ENCODE measurements at places on chromosomes 2 and 18.
A peak's percentile ranks its signal among the peaks of the same experiment; 100 is the strongest.

DNA sequence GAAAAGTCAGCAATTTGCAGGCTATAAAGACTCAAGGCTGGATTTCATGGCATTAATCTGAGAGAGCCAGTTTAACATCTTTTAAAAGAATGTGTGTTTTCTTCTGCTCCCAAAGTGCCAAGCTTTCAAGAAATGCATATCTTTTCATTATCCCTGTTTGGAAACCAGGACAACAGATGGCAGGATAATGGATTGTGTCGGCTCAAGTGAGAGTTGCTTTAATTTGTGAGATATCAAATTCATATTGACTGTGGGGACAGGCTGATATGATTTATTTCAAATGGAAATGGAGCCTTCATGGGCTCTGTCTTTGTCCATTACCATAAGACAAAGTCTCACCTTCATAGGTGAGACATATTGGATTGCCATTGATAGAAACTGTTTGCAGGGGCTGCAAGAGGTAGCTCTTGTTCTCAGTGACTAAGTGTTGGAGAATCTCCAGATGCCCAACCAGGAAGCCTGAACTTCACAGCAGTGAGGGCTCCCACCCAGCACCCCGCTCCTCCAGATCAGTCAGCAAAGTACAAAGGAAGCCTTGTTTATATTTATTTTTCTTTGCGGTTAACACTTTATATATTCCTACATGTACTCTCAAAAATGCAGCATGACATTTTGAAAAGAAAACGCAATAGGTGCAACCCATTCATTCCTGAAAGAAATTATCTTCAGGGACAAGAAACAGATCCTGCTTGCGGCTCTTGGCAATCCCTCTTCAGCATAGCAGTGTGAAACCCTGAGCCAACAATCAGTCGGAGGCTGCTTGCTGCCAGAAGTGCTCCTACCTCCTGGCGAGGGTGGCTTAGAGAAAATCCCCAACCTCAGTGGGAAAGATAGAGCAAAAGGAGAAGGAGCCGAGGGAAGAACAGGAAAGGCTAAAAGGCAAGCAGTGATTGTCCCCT is 65.8 kb upstream of the ATL2 start:
- no peak for DNase-seq

DNA sequence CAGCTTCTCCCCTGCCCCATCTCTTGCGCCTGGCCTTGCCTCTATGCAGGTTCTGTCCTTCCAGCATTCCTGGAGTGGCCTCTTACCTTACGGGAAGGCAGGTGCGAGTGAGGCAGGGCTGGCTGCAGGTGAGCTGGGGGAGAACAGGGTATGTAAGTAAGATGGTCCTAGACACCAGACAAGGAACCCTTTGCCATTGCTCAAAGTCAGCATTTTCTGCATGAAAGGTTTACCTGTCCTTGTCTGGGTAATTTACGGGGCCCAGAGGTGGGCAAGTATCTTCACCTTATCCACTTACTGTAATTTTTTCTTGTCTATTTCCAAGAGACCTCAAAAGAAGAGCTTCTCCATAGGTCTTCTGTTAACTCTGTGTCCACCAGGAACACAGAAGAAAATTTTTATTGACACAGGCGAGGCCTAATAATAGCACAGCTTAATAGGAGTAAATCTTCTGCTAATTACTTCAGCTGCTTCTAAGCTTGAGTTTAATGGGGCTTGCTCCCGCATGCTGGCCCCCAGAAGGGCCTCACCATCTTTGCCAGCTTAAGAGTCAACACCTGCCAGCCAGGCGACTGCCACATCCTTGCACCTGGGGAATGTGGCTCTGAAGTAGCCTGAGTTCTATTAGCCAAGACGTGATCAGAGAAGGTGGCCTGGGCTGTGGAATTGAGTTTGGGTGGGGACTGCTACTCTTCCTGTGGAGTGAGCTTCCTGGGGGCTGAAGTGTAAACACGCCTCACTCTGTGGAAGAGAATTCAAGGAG is 27.1 kb downstream of the PCARE start:
- no peak for DNase-seq

GRCh38 chr2:48715956-48716355 is 39.6 kb downstream of the LHCGR start:
- no peak for DNase-seq

DNA sequence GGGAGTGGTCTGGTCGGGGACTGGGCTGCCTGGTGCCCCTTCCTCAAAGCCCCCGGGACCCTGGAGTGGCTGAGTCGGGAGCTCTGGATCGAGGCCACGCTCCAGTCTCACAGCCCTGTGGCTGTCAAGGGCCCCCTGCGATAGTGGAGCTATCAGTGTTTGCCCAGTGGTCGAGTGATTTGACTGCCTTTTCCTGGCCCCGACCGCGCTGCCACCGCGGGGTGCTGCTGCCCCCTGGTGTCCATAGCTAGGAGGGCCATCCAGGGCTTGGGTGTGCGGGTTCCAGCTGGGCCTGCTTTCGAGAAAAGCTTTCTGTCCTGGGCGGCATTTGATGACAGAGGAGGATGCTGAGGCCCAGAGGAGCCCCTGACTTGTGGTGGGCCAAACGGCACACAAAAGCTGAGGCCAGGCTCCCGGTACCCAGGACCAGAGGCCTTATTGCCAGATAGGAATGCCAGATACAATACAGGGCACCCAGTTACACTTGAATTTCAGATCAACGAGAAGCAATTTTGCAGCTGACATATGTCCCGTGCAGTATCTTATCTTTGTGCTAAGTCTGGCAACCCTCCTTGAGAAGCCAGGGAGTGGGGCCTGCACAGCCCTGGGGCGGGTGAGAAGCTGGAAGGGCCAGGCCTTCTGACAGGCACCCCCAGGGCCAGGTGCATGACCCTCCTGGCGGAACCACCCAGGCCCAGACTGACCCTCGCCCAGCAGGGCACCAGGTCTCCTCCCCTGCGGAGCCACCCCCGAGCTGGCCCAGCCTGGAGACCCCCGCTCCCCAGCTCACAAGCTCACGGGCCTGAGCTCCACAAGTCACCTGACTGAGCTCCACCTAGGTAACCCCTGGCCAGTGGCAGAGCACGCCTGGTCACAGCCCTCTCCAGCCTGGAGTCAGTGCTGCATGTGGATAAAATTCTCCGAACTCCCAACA is 13.0 kb downstream of the ODC1 start:
- peak; percentile 80 for DNase-seq

- no peak for DNase-seq
Observed at GRCh38 chr18:75857558-75857957, 430.1 kb upstream of the SMIM21 start.

- no peak for DNase-seq
Observed at GRCh38 chr2:36770542-36771287, 74.2 kb downstream of the VIT start.

- no peak for DNase-seq
Observed at GRCh38 chr2:96970248-96970875, 16.0 kb downstream of the FAM178B start.

DNA sequence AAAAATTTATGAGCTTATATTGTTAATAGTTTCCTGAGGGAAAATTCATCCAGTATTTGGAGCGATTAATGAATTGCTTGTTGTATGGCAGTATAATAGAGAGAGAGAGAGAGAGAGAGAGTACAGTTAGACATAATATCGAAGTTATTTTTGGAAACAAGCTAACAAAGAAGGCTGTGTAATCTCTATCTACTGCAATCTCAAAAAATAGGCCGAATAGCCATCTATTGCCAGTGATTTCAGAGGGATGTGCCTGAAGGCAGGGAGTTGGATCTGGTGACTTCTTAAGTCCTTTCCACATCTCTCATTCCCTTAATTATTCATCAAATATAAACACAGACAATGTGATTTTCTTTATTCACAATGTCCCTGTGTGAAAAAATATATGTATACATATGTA is 433.1 kb upstream of the RAB12 start:
- DNase-seq: no peak

DNA sequence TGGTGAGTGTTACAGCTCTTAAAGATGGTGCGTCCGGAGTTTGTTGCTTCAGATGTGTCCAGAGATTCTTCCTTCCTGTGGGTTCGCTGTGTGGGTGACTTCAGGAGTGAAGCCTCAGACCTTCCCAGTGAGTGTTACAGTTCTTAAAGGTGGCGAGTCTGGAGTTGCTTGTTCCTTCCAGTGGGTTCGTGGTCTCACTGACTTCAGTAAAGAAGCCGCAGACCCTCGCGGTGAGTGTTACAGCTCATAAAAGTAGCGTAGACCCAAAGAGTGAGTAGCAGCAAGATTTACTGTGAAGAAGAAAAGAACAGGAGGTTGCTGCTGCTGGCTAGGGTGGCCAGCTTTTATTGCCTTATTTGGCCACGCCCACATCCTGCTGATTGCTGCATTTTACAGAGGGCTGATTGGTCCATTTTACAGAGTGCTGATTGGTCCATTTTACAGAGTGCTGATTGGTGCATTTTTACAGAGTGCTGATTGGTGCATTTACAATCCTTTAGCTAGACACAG is 34.0 kb upstream of the SPTBN1 start:
- no peak for DNase-seq

GRCh38 chr18:79372461-79372860 is 23.3 kb upstream of the NFATC1 start:
- DNase-seq: no peak
